ENCODE measurements at places on chromosomes 7 and 10.

DNA sequence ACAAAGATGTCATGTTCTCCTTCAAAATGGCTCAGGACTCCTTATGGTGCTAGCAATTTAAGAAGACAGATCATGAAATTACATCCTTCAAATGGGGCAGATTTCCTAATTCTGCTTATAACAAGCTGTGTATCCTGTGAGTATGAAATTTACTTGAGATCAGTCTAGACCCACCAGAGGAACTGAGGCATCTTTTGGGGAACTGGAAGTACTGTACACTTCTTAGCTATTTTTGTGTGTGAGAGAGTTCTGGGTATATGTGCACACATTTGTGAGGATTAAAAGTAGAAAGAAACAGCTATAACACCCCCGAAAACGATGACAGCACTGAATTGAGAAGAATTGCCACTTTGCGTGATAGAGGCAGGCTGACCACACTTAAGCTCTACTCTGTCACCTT lies 187.0 kb upstream of the CCDC6 start:
- no peak for DNase-seq

DNA sequence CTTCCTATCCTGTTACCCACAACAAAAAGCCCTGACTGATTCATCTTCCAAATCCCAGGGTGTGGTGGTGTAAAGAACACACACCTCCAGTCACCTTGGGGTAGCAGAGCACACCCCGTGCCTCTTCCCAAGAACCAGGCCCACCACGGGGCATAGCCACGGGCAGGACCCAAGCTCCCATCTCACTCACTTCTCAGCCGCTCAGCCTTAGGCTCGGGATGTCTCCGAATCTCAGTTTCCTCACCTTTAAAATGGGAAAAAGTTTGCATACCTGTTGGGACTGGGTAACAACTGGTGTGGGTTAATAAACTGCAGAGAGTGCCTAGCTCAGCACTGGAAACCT lies 139.0 kb downstream of the FGFR2 start:
- DNase-seq: no peak

- no peak for DNase-seq
Observed at GRCh38 chr10:126240483-126240882, 147.8 kb downstream of the ADAM12 start.

GRCh38 chr10:43734716-43735115 lies 86.0 kb upstream of the ZNF32 start:
- no peak for DNase-seq

DNA sequence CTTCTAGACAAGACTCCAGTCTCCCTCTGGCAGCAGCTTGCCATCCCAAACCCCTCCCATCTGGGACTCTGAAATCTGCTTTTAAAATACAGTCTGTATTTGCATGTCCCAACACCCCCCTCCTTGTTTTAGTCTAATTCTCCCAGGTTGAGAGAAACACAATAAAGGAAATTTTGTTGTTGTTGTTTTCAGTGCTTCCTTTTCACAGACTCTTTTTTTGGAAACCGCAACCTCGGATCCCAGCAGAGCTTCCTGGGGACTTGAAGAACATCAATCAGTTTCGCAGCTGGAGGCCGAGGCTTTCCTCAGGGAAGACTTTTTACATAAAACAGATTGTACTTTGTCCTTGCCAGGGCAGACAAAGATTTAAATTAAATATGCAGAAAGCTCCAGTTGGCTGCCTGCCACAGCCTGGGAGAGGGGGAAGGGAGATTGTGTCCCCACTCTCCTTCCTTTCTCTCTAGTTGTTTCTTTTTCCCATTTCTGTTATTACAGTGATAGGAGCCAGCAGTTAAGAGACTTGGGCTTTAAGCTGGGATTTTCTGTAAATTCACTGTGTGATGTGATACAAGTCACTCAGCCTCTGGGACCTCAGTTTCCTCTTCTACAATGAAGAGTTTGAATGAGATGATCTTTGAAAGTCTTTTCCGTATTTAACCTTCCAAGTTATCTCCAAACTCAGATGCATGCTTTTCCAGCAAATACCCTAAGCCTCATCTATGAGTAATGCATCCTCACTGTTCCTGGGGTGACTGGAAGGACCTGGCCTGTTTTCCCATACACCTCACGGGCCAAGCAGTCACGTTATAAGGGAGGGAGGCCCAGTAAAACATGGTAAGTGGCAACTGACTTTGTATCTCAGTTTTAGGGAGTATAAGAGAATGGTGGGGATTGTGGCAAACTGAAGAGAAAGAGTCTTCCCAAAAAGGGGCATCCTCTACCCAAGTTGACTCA lies 192.3 kb downstream of the REEP3 start:
- DNase-seq: no peak

All from stimulated activated CD4-positive, alpha-beta T cell treated with anti-CD3 and anti-CD28 coated beads, Interleukin-2, amount 100 ng/mL, for 4 hours (primary cell).